HS-5 (cell line): ENCODE measurements at places on chromosomes 11 and 22.
A peak's percentile ranks its signal among the peaks of the same experiment; 100 is the strongest.

- DNase-seq = no peak
These were observed 8.0 kb downstream of the MPEG1 start for GRCh38 chr11:59204746-59205145.

DNA sequence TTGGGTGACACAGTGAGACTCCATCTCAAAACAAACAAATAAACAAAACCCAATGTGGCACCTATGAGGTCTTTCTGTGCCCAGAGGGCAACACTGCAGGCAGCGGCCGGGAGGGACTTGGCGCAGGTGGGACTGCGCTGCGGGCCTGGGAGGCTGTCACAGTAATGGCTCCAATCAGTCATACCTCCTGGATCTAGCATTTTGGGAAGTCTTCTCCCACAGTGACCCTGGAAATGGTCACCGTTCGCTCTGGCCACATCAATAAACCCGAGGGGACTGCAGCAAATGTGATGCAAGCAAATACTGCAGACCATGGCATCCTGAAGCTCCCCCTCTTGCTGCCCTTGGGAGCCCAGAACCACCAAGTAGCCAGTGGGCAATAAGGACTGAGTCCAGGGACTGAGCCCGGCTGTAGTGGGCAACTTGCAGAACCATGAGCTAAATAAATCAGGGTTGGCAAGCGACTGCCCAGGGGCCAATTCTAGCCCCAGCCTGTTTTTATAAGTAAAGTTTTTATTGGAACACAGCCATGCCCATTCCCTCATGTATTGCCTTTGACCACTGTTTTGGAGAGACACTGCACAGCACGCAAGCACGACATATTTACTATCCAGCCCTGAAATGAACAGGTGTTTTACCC is 15.4 kb downstream of the SHANK2 start:
- DNase-seq = no peak

DNA sequence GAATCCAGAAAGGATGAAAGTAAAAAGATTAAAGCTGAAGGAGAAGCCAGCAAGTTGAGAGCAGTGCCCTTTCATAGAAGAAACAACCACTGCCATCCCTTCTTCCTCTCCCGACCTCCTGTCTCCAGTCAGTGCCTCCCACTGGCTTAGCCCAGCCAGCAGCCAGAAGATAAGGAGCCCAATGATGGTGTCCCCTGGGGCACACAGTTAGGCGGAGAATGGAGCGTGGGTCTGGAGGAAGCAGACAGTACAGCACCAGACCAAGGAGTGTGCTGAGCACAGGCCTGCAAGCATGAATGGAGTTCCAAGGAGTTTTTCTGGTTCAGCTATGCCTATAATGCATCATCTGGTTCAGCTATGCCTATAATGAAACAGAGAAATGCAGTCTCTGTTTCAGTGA is 54.3 kb upstream of the TNRC6B start:
- DNase-seq = no peak

DNA sequence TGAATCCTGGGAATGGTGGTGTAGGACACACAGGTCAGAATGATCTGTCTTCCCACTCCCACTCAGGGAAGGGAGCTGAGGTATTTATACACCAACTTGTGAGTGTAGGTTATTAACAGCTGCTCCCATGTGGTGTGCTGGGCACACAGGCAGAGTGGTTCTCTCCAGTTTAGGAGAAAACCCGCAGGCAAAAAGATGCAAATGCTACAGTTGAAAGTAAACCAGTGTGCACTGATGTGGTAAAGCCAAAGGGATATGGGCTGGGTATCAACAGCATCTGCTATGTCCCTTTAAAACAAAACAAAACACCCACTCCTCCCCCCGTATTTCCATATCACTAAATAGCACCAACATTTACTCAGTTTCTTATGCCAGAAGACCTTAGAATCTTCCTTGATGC is 75.4 kb upstream of the SYT13 start:
- DNase-seq = no peak

DNA sequence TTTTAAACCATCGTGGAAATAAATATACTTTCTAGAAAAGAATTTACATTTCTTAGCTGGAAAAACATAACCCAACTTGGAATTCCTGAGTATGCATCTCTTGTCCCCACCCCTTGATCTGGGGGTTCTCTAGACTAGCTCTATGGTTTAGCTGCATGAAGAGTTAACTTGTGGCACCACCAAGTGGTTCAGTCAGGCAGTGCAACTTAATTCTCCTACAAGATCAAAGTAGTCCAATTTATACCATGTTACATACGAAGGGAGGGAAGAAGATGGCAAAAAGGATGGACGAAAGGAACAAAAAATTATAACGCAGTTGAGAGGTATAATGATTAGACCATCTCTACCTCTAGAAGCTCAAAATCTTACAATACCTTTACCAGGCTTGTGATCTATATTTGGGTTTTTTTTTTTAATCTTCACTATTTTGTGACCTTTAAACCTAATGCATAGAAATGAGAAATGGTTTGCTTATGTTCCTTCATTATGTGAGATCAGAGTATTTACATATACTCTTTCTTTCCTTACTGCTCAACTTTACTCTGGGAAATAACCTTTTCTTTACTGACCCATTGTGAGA is 28.5 kb upstream of the ALKBH3 start:
- DNase-seq = peak; percentile 54
